ENCODE measurements at places on chromosomes 7 and 10.

DNA sequence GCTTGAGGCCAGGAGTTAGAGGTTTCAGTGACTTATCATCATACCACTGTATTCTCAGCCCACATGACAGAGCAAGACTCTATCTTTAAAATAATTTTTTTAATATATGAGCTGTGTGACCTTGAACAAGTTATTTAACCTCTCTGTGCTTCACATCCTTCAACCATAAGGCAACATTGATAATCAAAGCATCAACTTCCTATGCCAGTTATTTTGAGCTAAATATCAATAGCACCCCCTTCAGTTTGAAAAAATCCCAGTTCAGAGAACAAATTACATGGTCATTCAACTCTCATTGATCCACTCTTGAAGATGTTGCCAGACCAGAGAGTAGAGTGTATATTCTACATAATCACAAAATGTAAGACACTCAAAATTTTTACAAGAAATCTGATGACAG, 53.0 kb downstream of the ASNS start:
- no peak for DNase-seq

DNA sequence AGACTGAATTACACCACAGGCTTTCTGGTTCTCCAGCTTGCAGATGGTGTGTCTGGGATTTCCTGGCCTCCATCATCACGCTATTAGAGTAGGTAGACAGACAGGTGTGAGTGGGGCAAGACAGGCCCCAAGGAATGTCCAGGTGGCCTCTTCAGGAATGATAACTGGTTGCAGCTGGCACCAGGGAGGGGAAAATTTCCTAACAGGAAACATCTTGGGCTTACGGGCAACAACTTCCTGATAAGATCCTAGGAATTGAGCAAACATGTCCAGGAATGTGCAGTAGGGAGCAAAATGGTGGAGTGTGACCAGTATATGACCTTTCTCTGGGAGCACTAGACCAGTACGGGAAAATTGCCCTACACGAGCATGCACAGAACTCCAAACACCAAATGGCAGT, 11.3 kb downstream of the XRCC2 start:
- DNase-seq = no peak

GRCh38 chr10:12158111-12158510, 28.6 kb downstream of the SEC61A2 start:
- DNase-seq = no peak

- no peak for DNase-seq
Observed at GRCh38 chr10:122363722-122364463, 10.6 kb upstream of the PLEKHA1 start.

DNA sequence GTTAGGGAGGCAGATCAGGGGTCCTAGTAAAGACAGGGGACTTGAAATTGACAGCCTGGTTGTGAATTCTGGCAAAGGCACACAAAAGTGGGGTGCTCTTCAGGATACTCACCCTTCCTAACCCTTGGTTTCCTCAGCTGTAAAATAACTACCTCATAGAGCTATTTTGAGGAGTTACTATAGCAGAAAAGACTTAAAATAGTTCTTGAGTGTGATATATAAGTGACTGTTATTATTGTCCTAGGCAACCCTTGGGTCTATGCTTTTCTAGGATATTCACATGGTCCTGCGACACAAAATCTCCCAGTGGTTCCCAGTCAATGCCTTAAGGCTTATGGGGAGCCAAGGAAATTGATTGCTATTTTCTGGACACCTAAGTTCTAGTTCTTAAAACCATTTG, 98.1 kb upstream of the NAMPT start:
- no peak for DNase-seq

GRCh38 chr10:71132321-71132810, 80.0 kb upstream of the UNC5B start:
- DNase-seq = no peak
